ENCODE measurements at places on chromosomes 4 and X.

GRCh38 chr4:111639120-111639690 is 506.0 kb upstream of the FAM241A start:
- no peak for DNase-seq

DNA sequence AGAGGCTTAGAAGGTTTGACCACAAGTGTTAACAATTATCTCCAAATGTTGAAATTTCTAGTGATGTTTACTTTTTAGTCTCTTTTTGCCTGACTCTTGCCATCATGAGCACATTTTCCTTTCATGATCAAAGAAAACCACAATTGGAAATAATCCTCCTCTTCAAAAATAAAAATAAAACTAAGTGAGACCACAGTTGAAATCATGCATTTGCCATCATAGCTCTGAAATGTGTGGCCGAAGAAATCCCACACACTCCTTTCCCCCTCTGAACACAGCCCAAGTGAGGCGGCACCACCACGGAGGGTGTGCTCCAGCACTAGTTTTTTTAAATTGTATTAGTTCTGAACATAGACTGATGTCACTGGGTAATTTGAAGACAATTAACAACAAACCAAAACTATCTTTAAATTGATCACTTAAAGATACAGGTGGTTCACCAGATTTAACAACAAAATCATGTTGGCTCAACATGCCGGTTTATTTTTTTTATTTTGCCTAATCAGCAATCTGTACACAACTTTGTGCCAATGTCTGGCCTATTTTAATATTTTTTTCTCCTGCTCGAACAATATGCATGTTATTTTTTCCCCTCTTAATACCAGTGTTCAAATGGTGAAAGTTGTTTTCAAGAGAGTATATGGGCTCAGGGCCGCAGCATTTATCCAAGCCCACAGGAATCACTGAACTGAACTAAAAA is 17.6 kb downstream of the APBB2 start:
- DNase-seq, result no peak

- DNase-seq, result no peak
These were observed 6.9 kb upstream of the HELT start for GRCh38 chr4:185011408-185011807.

DNA sequence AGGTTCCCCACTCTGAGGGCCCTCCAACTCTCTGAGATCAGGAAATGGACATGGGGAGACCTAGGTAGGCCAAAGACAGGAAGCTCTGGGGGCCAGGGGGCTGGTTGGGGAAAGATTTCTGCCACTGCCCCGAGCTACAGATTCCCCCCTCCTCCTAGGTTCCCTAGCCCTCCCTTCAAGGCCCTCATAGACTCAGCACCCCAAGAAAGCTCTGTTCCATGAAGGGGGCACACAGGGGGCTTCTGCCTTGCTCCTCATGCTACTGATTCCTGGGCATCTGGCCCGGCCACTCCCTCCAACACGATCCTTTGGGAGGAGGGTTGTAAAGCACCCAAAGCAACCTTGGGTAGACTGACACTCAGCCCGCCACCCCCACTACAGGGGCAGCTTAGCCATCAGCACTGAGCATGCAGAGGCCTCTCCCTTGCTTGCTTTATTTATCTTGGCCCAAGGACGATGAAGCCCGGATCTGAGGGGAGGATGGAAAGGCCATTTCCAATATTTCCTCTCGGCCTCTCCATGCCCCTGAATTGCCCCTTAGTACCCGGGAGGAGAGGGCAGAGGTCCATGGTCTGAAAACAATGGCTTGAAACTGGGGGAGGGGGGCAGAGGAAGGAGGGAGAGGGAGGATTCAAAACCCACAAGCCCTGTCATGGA is 146.7 kb downstream of the PJA1 start:
- DNase-seq, result no peak

DNA sequence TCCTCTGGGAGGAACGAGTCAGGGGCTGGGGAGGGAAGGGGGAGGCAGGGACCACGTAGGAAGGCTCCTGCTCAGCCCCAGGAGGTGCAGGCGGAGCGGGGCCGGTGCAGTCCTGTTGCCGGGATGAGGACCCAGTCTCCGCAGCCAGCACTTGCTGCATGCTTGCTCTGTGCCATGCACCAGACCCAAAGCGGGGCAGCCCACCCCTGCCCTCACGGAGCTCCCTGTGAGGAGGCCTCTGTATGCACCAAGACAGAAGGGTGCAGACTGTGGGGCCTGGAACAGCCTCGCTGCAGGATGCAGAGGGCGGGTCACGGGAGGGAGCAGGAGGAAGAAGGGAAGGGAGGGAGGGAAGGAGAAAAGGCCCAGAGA is 61.9 kb downstream of the ABLIM2 start:
- no peak for DNase-seq
